ENCODE measurements at places on chromosomes 11 and 22.

DNA sequence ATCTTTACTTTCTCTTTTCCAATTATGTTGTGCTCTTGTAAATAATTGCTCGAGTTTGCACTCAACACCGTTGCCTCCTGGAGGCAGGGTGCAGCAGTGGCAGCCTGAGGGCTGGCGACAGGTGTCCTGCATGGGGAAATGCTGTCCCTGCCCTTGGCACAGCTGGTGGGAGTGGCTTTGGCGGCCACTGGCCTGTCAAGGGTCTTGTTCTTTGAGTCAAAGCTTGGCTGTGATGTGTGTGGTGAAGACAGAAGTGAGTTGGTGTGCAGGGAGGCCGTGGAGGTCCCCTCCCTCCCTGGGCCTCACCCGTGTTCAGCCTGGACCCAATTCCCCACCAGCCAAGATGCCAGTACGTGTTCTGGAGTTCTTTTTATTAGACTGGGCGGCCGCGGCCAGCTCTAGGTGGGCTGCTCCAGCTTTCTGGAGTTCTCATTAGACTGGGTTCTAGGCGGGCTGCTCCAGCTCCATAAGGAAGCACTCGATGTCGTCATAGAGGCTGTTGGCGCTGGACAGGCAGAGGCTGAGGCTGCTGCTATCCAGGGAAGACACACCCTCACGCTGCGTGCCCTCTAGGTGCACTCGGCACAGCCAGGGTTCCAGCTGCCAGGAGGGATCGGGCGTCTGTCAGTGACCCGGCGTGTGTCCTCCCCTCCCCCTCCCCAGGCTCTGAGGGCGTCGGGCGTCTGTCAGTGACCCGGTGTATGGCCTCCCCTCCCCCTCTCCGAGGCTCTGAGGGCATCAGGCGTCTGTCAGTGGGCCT, 3.4 kb downstream of the IRF7 start:
- no peak for DNase-seq

GRCh38 chr11:76701294-76702040, 30.9 kb upstream of the LRRC32 start:
- DNase-seq: no peak

DNA sequence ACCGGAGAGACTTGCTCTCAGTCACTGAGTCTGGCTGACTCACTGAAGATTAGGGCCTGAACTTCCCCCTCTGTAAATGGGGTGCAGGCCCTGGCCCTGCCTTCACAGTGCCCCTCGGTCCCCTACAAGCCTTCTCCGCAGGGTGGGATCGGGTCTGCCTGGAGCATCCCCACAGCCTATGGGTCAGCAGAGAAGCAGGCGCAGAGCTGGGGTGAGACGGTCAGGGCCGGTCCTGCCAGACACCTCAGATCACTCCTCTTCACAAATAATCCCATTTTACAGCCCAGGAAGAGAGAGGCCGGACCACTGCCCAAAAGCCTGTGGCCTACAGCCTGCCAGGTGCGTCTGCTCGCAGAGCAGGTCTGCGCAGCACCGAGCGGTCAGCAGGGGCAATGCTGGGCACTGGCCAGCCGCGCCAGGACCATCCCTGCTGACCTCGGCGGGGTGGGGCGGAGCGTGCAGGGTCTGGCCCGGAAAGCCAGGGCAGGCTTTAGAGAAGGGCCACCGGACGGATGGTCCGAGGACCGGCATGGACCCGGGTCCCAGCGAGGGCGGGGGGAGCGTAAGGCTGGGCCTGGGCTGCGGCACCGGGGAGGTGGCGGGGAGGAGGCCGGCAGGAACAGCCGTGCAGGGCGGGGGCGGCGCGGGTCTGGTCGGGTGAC, 522 bp upstream of the SEPTIN5 start:
- DNase-seq: no peak

GRCh38 chr11:118046051-118046963, 30.6 kb upstream of the TMPRSS4 start:
- no peak for DNase-seq

DNA sequence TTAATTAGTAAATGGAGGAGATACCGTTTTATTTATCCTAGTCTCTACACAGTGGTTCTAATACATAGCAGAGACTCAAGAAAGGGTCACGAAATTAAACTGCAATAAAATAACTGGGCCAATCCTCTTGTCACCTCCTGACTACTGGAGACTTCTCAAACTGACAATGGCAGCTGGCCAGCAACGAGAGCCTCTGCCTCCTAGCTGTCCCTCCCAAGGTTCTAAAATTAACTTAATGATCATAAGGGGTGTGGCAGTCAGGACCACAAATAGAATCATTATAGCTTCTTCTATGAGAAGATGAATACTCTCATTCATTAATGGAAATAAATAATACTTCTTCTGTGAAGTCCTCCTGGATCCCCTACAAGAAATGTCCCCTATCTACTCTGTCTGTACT, 63.8 kb upstream of the APOA1 start:
- no peak for DNase-seq

DNA sequence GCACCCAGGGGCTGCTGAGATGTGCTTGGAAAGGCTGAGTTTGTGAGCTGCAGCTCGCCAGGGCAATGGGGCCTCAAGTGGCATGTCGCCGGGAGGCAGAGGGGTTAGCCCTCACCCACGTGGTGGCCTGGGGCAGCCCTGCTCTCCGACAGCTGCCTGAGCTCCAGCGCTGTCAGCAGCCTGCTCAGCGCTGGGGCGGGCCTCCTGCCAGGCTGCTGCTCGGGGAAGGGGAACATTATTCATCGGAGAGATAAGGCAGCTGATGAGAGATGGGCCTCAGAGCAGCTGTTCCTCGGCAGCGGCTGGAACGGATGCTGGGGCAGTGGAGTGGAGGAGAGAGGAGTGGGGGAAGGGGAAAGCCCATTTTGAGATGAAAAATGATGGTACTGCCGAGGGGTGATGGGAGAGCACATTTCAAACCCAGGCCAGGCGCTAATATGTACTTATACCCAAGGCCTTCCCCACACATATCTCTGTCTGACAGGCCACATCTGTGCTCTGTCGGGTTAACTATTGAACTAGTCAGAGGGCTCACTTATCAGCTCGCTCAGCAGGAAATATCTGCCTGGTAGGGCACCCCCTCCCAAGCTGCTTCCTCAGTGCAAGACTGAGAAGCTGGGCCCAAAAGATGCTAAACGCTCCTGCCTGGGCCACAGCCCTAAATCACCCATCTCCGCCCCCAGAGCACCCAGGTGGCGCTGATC, 79.5 kb downstream of the TIMP3 start:
- peak; percentile 34 for DNase-seq

DNA sequence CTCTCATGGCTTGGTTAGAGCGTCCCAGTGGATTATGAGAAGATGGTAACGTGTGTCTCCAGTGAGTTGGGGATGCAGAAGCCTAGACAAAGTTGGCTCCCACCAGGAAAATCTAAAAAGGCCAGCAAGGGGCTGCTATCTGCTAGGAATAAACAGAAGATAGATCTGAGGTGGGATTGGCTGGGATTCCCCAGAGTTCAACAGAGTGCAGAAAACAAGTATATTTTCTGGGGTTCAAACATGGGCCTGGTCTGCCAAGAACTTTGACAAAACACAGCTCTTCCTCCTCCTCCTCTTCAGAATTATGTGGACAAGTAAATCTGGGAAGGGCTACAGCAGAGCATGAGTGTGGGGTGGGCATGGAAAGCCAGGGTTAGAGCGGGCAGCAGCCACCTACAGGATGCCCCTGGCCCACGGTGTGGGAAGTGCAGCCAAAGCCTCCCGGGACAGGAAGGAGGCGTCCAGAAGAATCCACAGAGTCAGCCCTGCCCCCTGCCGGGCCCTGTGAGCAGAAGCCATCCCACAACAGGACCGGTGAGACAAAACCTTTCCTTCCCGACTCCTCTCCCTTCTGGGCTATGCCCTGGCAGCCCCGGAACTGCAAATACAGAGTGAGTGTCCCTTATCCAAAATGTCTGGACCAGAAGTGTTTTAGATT, 67.1 kb downstream of the CD82 start:
- no peak for DNase-seq

GRCh38 chr11:18230859-18231258, 5.7 kb downstream of the SAA4 start:
- DNase-seq: no peak

- DNase-seq: no peak
Measured at GRCh38 chr11:1283091-1283511, 26.3 kb downstream of the TOLLIP start.

GRCh38 chr11:132187386-132187785, 817.0 kb downstream of the NTM start:
- no peak for DNase-seq

DNA sequence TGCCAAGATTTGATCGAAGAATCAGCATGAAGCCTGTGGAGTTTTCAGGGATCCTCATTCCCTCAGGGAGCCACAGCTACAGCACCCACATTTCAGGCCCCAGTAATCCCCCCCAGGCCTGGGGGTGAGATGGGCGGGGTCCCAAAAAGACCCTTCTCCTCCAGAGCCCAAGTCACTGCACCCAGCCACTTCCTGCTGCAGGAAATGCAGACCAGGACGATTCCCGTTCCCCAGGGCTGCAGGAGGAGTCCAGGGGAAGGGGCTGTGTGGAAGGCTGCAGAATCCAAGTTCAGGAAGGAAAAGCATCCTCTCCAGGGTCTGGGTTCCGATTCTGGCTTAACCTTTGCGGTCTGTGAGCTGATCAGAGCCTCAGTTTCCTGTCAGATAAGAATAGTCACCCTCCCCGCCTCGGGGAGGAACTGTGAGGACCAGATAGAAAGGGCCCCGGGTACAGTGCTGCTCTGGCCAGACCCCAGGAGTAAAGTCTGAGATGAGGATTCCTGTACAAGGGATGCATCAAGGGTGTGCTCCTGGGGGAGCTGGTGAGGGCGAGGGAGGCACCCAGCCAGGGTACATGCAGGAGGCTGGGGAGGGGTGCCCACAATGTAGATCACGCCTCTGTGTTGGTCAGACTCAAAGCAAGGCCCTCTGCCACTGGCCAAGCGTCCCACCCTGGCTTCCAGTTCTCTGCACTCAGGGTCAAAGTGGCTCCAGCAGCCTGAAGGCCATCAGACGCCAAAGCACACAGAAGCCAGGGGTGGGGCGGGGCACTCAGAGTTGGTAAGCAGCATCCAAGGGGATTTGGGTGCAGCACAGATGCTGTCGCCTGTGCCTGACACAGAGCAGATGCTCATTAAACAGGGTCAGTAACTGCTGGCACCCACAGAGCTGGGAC, 30.1 kb upstream of the TP53I11 start:
- no peak for DNase-seq

- no peak for DNase-seq
Measured at GRCh38 chr11:19918302-19919049, 205.8 kb downstream of the NAV2 start.

DNA sequence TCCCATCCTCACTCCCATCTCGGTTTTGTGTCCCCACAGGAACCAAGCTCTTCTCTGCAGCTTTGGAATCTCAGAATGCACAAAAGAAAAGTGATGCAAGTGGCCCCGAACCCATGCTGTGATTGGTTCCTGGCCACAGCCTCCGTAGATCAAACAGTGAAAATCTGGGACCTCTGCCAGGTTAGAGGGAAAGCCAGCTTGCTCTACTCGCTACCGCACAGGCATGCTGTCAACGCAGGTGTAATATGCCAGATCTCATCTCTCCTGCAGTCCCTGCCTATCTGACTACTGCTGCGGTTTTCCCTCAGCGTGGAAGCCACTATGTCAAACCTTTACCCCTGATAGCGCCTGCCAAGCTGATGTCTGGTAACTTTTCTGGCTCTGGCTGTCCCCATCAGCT, 200.5 kb upstream of the LRRC4C start:
- no peak for DNase-seq

- DNase-seq: no peak
Measured at GRCh38 chr11:78219493-78220217, 30.9 kb downstream of the USP35 start.

GRCh38 chr11:69380921-69381581, 87.1 kb downstream of the MYEOV start:
- no peak for DNase-seq

DNA sequence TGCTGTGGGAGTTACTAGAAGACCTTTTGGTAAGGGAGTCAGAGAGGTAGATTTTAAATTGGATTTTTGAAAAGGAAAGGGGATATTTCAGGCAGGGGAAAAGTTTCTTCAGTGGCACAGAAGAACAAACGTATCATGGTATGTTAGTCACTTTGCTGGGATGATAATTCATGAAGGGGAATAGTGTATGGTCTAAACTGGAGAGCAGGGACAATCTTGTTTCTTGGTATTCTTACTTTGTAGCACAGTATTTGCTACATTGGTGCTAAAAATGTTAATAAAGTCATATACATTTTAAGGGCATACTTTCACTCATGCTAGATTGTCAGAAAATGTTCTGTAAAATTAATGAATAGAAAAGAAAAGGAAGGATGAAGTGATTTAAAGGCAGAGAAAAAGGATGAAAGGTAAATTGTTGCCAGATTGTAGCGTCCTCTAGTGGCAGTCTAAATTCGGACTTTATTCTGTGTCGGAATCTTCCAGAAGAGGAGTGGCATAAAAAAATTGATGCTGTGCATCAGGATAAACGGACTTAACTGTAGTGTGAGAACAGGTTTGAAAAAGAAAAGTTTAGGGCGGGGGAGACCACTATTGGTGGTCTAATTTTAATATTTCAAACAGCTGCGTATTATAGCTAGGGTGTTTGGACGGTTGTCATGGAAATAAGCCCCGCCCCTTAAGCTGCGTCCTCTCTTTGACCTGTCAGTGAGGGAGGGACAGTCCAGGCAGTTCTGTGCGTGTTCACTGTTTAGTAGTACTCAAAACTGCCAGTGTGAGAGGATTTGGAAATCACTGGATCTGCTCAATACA, at the start of gene BCO2:
Gene BCO2 (plus strand): TSS at position 724 of the 810 bp plus-strand sequence. CDS start 90 bp downstream, outside the sequence.
- DNase-seq: peak; percentile 80

- no peak for DNase-seq
Measured at GRCh38 chr22:32130464-32130863, 28.6 kb downstream of the C22orf42 start.

DNA sequence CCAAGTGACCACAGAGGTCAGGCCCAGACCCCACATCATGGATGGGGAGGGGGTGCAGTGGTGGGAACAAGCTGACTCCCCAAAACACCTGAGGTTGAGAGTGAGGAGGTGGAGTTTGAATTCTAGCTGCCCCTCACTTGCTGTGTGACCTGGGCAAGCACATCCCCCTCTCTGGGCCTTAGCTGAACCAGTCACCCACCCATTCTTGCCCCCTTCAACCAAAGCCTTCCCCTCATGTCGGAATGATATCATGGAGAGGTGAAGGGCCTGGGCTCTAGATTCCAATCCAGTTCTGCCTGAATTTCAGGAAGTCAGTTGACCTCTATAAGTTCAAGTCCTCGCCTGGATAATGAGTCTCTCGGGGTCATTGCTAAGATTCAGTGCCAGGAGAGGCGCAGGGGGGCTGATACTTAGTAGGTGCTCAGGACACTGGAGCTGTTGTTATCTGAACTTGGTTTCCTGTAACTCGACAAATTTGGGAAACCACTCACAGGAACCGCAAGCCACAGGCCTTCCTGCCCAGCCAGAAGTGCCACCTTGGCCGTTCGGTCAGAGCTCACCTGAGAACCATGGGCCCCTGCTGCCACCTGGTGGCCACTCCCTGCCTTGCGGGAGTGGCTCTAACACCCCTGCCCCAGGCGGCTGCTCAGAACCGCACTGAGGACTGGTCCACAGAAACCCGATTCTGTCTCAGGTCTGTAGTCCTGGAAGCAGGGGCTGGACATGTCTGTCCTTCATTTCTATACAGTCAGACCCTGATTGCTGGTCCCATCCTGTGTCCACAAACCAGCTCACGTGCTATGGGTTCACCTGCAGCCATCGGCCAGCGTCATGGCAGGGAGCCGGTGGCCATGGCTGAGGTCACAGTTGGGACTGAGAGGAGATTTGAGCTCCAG, 6.9 kb downstream of the CDC42EP1 start:
- no peak for DNase-seq

GRCh38 chr22:39478441-39478850, 21.6 kb downstream of the MGAT3 start:
- DNase-seq: no peak
